ENCODE measurements at places on chromosomes 16 and 17.

- DNase-seq = no peak
These were observed 942 bp downstream of the KRT23 start for GRCh38 chr17:40936437-40936971.

GRCh38 chr16:67884-68789, 4.3 kb downstream of the RHBDF1 start:
- no peak for DNase-seq

DNA sequence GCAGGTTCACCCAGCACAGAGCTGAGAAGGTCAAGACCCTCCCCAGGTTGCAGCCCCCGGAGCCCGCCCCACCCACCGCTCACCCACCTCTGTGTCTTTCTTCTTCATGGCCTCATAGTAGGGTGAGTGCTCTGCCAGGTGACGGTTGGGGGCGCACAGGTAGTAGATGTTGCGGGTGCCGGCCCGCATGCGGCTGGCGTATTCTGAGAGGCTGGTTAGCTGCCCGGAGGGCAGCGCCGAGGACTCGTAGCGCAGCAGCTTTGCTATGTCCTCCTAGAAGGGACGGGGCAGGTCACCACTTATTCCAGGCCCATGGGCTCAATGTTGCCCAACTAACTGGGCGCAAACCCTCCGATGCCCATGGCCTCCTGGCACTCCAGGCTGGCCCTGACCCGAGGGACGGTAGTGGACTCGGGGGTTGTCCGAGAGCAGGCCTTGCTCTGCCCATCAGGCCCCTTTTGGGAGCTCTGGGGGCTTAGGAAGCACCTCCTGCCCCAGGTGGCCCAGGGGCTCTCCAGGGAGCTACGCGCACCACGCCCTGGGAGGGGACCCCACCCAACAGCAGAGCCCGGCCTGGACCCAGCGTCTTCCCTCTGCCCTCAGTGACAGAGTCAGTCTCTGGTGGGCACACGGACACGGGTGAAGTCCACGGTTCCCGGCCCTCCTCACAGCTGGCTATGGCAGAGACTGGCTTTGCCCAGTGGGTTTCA, 9.9 kb downstream of the DNASE1 start:
- DNase-seq = no peak

GRCh38 chr16:87704754-87705353, 60.9 kb downstream of the KLHDC4 start:
- DNase-seq = no peak

DNA sequence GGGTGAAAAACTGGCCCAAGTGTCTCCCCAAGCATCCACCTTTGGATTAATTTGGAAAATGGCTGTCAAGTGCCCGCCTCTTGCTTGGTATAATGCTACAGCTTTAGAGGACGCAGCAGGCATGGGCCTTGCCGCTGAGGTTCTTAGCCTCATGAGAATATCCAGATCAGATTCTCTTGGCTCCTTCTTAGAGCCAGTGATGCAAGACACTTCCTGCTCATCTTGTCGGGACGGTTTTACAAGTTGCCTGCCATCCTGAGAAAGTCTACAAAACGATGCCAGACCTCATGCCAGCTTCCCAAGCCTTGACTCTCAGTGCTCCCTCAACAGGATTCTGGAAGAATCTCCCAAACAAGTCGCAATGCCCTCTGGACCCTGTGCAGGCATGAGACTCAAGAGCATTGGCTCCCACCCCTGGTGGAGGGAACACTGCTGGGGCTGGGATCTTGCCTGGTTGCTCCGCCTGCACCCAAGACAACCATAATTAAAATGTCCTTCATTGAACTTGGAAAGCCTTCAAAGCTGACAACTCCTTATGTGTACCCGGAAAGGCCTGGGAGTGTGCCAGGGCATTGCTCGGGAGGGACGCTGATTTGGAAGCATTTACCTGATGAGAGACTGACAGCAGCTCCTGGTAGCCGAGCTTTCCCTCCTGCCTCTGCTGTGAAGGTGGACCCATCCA, 25.8 kb upstream of the STH start:
- DNase-seq = no peak

DNA sequence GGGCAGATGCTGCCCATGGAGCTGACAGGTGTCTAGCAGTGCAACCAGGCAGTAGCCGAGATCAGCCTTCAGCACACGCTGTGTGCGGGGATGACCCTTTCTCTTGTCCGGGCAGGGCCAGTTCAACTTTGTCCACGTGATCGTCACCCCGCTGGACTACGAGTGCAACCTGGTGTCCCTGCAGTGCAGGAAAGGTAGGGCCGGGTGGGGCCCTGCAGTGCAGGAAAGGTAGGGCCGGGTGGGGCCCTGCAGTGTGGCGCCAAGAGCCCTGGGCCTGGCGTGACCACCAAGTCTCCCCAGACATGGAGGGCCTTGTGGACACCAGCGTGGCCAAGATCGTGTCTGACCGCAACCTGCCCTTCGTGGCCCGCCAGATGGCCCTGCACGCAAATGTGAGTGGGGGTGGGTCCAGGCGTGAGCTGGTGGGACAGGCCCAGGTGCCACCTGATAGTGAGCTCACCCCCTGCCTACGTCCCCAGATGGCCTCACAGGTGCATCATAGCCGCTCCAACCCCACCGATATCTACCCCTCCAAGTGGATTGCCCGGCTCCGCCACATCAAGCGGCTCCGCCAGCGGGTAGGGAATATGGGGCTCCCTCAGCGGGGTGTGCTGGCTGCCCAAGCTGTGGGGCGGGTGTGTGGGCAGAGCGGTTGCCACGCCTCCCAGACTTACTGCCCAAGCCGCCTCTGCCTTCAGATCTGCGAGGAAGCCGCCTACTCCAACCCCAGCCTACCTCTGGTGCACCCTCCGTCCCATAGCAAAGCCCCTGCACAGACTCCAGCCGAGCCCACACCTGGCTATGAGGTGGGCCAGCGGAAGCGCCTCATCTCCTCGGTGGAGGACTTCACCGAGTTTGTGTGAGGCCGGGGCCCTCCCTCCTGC, 40.2 kb downstream of the TSC2 start:
- no peak for DNase-seq

DNA sequence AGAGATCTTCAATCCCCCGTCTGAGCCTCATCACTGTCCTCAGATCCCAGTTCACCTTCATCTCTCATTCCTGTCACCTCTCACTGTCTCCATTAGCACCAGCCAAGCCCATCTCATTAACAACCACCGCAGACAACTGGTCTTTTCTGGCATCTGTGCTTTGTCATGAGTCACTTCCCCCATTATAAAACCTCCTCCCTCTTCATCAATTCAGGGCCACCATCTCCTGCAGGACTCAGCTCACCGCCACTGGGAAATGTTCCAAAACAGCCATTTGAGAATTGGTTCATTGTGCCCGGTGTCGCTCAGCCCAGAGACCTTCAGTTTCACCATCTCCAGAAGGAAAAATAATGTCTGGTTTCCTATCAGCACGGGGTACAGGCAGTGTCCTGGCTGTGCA, 56.9 kb upstream of the TEKT3 start:
- DNase-seq = no peak

DNA sequence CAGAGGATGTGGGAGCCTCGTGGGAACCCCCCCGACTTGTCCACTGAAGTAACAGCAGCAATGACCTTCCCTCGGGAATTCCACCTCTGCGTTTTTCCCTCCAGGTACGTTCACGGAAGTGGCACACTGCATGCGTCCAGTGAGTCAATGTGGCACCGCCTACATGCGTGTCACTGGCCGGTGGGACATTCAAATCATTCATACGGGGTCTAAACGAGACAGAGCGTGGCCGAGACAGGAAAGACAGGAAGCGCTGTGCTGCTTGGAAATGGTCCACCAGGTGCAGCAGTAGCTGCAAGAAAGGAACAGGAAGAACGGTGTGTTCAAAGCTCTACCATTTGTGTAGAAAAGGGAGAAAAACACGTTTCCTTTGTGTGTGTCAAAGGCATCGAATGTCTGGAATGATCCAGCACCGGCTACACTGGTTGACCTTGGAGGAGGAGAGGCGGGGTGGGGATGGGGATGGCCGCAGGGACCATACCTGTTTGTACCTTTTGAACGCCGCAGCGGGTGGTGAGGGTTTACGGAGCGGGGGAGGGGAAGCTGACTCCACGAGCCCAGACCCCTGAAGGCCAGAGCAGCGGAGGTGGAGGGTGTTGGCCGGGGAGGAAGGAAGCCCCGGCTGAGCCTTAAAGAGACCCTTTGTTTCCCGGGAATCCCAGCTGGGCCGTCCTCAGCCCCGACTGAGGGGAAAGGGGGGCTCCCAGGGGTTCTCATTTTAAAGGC, 1.7 kb upstream of the PGAP6 start:
- DNase-seq = no peak

GRCh38 chr17:53630638-53631037, 192.1 kb upstream of the KIF2B start:
- DNase-seq = no peak

DNA sequence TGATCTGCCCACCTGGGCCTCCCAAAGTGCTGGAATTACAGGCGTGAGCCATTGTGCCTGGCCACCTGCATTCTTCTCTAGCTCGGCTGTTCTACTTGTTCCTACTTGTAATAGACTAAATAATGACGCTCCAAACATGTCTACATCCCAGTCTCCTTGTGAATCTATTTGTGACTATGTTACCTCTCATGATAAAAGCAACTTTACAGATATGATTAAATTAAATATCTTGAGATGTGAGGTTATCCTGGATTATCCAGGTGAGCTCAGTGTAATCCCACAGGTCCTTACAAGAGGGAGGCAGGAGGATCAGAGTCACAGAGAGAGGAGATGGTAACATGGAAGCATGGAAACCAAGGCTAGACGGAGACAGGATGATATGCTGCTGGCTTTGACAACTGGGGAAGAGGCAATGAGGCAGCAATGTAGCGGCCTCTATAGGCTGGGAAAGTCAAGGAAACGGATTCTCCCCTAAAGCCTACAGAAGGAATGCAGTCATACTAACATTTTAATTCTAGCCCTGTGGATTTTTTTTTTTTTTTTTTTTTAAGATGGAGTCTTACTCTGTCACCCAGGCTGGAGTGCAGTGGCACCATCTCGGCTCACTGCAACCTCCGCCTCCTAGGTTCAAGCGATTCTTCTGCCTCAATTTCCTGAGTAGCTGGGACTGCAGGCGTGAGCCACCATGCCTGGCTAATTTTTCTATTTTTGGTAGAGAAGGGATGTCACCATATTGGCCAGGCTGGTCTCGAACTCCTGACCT, 5.0 kb upstream of the LASP1 start:
- DNase-seq = no peak

DNA sequence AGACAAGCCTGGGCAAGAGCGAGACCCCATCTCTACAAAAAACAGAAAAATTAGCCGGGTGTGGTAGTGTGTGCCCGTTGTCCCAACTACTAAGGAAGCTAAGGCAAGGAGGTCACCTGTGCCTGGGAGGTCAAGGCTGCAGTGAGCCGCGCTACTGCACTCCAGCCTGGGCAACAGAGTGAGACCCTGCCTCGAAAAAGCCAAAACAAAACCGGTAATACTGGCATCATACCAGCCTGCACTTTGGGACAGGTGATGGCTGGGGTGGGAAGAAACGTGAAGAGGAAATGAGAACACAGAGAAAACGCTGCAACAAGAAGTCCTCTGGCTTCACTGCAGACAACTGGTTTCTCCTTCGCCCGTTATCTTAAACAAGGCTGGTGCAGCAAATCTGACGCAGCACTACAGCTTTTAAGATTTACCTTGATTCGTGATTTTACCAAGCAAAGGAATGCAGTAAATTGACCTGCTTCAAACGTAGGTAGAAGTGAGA, 725 bp upstream of the CASC3 start:
- no peak for DNase-seq

DNA sequence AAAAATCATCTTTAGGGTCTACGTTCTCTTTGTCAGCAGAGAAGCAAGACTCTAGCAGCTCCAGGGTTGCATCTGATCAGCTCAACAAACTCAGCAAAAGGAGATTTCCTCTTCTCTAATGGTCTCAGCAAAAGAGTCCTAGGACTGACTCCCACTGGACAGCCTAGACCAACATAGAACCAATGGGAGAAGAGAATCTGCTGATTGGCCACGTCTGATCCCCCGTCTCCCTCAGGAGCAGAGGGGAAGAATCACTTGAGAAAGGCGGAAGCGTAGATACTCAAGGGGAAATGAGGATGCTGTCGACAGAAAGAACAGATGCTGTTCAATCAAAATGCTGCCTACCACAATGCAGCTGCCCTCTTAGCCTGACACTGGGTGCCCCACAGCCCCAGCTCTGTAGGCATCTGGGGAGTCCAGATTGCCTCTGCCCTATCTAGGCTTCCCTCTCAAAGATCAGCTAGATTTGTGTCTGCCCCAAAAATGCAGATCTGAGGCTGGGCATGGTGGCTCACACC, 31.5 kb upstream of the EMP2 start:
- no peak for DNase-seq

- DNase-seq = peak; percentile 83
These were observed 9.2 kb downstream of the RARA start for GRCh38 chr17:40317880-40318829.

GRCh38 chr17:58513267-58513964, 1.0 kb downstream of the MTMR4 start:
- DNase-seq = no peak

DNA sequence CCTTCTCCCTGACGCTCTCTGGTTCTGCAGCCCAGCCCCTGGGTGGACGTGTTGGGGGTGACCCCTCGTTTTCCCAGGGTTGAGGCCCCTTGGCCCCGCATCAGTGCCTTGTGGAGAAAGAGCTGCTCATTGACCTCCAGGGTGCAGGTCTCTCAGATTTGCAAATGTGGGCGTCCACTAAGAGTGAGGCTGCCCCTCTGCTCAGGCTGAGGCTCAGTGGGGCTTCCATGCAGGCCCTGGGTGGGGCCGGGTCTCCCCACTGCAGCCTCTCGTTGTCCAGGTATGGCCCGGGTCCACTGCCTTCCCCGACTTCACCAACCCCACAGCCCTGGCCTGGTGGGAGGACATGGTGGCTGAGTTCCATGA, 9.0 kb downstream of the GAA start:
- DNase-seq = no peak

Data from CMK (cell line).